Activated naive CD4-positive, alpha-beta T cell treated with anti-CD3 and anti-CD28 coated beads, Interleukin-2, amount 50 U/mL, for 16 hours (primary cell): ENCODE measurements at places on chromosomes 6 and 20.

- peak; percentile 49 for DNase-seq
These were observed 598 bp downstream of the HLA-B start for GRCh38 chr6:31356216-31356945.

DNA sequence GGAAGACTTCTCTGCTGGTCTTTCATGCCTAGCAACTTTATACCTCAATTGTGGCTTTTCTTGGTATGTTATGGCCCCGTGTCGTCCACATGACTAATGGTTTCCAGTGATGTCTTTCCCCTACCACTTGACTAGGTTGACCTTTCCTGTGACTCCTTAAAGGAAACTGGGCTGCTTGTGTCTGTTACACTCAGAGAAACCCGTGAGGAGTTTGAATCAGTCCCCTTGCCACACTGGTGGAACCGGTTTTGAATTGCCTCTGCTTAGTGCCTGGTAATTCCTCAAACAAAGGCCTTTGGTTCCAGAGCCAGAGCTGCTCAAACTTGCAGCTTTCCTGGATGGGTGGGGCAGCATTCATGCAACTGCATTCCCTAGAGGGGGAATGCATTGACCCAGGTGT, 21.9 kb downstream of the ECT2L start:
- DNase-seq: no peak

DNA sequence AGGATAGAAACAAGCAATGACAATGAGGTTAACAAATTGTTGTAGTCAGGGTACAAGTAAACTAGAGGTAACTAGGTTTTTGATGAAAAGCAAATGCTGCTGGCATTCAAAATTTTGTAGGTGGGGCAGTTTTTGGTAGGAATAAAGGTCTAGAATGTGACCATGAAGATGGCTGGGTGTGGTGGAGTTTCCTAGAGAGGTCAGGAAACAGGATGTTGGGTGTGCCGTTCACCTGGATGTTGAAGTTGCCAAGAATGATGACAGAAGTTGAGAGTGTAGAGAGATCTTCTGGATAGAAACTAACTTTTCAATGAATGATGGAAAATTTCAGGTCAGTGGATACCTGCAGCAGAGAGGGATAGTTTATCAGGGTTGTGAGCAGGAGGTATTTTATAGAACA, 22.7 kb downstream of the MAPK14 start:
- no peak for DNase-seq

DNA sequence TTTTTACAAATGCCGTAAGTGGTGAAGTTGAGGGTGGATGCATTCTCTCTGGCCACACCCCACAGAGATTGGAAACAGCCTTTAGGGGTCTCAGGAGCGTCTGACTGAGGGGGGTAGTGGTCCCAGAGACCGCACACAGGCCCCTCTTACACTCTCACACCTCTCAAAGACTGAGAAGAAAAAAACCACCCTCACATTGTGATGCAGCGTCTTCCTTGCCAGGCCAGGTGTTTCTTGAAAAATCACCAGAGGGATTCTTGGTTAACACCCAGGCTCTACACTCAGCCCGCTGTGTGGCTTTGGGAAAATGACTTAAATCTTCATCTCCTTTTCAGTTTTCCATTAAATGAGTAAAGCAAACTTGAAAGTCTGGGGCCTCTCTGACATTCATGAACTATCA, 115.8 kb upstream of the SPTLC3 start:
- DNase-seq: no peak

GRCh38 chr6:42569102-42570028, 5.5 kb downstream of the UBR2 start:
- no peak for DNase-seq

GRCh38 chr6:161882196-161882765, 608.4 kb upstream of the AGPAT4 start:
- DNase-seq: no peak

- no peak for DNase-seq
These were observed 47.6 kb downstream of the TNFAIP3 start for GRCh38 chr6:137914530-137915193.

DNA sequence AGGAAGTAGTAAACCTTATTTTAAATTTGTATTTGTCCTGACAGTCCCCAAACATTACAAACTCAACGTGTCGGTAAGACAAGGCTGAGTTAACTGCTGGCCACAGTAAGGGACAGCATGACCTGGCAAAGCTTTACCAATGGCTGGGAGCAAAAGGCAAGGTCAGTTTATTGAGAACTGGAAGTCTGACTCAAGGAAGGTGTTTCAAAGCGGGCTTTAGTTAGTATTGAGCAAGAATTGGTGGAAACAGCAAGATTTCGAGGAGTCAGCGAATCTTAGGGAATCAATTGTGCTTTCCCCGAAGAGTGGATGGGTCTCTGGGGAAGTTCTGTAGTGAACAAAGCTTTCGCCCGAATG, 885 bp upstream of the GZF1 start:
- DNase-seq: no peak
